ENCODE measurements at places on chromosomes 11 and 22.

DNA sequence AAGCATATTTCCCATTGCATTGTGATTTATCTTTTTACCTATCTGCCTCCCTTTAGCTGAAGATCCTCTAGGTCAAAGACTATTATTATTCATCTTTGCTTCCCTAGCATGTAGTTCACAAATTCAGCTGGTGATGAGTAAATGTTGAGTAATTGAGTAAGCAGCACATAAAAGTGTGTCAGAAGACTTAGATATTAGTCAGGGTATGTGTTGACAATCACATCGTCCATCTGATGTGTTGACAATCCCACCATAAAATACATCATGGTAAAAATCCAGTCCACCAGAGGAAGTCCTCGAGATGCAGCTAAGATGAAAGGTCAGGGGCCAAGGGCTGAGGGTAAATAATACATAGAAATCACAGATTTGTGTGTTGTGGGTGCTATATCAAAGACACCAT, 22.9 kb upstream of the ABTB2 start:
- DNase-seq = no peak

- no peak for DNase-seq
These were observed 16.7 kb downstream of the TBCEL start for GRCh38 chr11:121040614-121041002.

DNA sequence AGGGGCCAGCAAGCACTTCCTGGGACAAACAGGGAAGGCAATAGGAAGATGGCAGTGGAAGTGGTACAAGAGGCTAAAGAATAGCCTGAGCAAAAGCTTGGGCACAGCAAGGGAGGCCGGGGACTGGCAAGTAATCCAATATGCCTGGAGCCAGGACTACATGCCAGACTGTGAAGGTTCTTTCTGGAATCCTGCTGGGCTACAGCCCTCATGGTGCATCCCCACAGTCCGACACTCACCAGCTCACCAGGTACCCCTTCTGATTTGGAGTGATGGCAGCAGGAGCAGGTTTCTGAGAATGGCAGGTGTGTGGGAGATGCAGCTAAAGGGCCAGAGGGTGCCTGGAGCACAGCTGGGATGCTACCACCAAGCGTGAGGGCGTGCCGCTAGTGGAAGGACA, 32.2 kb upstream of the POGLUT3 start:
- DNase-seq = no peak

DNA sequence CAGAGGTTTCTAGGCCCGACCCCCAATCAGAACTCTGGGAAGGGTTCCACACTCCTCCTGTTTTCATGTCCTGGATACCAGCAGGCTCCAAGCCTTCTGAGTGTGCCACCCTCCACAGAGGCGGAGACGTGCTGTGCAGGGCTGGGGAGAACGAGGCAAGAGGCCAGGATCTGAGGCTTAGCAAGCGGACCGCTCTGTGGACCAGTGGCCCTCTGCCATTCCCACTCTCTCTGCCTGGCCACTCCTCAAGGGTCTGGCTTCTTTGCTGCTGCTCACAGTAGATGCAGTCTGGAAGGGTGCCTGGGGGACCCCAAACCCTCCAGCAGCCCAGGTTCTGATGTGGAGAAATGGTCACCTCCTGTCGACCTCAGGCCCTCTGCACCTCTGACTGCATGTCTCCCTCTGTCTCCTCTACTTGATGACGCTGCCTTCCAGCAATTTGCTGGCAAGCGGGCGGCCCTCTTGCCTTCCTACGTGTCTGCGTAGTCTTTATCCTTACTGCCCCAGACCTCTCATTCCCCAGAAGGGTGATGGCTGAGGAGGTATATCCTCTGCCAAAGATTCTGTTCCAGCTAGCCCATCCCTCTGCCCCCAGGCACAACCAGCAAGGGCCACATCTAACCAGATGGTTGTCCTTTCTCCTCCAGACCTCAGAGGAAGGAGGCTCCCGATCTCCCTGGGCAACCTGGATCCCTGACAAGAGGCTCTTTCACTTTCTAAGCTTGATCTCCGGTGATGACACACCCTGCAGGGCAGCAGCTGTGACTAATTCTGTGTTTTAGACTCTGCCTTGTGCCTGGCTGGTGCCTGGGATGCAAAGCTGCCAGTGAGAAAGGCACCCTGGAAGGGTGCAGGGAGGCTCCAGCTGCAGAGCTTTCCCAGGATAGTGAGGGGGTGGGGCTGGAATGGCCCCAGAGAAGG, 87.3 kb downstream of the NAT10 start:
- DNase-seq = no peak

DNA sequence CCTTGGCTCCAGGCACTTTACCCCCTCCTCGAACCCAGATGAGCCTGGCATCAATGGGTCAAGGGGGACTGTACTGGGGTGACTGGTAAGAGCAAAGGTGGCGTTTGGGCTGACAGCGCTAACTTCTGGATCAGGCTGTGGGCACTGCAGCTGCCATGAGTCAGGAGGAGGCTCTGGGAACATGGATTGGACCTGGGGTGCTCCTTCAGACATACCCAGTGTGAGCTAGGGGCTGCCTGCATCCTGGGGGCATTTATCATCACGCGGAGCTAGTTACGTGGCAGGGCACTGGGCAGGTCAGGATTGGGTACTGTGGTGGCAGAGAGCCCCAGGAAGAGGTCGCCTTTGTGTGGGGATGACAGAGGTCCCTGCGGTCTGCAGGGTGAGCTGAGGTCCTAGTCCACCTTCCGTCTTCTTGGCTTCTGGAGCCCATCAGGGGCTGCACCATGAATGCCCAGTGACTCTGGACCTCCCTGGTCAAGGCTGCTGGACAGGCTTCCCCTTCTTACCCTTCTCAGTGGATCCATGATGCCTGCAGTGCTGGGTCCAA, 13.1 kb downstream of the GRIK4 start:
- DNase-seq = no peak

DNA sequence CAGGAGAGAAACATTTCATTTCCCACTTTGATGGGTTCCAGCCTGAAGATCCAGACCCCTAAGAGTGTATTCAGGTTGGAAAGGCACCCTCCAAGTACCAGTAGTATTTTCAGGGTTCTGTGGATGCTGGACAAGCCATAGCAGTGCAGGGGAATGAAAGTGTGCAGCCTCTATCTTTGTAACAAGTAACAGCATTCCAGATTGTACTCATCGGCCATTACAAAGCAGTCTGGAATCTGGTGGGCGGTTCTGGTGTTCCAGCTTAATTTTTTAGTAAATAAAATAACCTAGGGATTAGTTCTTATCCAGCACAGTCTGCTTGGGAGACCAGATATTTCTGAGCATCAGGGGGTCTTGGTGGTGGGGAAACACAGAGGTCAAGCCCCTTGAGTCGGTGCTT, 22.6 kb downstream of the APLNR start:
- DNase-seq = no peak

DNA sequence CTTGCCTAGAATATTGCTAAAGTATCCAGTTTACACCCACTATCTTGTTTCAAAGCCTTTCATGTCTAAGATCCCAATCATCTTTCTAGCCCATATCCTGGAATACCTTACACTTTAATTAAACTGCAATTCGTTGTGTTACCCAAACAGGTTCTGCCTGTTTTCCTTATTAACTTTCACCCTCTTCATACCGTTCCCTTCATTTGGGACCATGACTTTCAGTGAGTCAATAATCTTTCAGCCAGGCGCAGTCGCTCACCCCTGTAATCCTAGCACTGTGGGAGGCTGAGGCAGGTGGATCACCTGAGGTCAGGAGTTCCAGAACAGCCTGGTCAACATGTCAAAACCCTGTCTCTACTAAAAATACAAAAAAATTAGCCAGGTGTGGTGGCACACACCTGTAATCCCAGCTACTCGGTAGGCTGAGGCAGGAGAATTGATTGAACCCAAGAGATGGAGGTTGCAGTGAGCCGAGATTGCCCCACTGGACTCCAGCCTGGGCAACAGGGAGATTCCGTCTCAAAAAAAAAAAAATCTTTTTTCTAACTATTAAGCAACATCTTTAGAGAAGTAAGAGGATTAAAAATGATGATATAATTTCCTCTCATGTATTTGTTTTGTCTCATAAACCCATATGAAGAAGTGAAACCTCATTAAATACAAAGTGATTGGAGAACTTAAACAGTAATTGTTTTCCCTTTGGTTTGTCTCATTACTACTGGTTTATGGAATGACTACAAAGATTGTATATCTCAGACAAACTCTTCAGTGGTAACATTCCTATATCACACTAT, 20.7 kb downstream of the DMC1 start:
- no peak for DNase-seq

- no peak for DNase-seq
These were observed 49.9 kb upstream of the GRK3 start for GRCh38 chr22:25514436-25515180.

DNA sequence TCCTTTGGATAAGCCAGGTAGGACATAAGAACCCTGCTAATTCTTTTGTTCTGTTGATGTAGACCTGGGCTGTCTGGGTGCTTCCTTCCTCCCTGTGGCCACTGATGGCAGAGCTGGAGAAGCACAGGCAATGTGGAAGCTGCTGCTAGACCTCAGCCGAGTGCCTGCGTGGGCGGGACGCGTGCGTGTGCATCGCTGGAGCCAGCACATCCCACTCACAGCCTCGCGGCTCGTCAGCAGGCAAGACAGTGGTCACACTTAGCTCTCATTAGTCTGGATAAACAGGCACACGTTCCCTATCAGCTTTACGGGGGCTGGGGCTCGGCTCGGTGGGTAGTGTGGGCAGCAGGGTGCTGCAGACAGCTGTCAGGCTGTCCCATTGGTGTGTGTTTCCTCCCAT, 155.7 kb downstream of the GRIK4 start:
- no peak for DNase-seq

DNA sequence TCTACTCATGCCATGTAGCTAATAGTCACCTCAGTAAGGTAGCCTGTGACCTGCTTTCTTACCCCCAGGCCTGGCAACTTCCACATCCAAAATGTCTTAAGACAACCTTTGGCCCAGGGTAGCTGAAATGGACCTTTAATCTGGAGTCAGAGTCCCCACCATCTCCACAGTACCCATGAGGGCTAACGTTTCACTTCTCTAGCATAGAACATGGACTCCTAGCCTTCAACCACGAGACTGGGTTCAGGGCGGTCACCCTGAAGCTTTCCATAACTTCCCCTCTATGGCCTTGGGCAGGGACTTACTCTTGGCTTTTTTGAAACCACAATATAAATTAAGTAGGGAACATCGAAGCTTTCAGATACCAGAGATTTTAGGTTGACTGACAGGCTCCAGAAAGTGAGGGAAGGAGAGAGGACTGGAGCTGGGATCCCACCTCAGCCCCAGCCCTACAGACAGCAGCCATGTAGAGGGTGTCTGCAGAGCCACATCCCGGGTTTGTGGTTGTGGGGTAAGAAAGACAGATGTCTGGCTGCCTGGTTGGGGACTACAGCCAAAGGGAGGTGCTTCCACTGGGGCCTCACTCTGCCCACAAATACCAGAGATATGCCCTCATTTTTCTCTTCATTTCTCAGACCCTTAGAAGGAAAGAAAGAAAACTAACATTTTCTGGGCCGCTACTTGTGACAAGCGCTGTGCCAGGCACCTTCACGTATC, 2.6 kb downstream of the TBC1D10A start:
- DNase-seq = no peak

- DNase-seq = no peak
These were observed 554.7 kb downstream of the MIAT start for GRCh38 chr22:27212102-27212501.

DNA sequence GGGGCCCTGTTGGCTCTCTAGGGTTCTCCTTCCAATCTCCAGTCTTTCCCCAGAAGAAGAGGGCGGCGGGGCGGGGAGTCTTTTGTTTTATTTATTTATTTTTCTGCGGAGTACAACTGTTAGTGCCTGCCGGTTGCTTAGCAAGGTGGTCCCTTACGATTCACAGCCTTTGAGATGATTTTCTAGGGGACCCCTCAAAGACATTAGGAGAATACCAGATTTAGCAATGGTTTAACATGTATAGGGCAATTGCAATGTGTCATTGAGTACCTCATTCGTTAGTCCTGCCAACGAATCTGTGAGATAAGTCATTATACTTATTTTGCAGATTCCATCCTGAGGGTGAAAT, 307 bp upstream of the MRPL16 start:
- DNase-seq = no peak

GRCh38 chr11:128498721-128499245, 88.6 kb downstream of the ETS1 start:
- no peak for DNase-seq

DNA sequence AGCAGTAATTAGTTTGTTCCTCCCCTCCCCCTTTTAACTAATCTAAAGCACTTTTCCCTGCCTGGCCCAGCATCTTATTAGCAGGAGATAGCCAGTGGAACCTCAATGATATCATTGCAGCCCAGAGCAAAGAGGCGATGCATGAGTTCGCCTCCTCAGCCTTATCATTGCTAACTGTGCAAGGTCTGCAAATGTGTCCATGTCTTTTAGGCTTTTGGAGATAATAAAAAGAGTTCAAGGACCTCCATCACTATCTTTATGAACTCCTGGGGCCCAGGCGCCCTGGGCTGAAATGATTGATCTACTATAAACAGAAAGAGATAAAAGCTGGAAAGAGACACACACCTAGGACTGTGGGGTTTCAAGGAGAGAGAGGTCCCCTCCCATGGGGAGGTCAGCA, 124.2 kb upstream of the TBCEL start:
- DNase-seq = no peak

DNA sequence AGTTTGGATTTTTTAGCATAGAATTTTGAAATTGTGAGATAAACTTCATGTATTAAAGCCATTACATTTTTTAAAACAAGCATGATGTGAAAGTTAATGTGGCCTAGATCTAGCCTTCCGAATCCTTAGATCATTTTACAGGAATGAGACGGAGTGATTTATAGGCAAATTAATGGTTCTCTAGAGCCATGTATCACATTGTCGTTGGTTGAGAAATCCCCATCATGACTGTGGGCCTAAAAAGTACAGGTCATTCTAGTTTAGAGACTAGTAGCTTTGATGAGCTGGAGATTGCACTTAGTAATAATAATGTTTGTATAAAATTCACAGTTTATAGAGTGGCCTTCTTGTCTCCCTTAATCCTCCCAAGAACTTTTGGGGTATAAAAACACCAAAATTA, 7.1 kb downstream of the EWSR1 start:
- no peak for DNase-seq

- no peak for DNase-seq
These were observed 84.3 kb downstream of the MSANTD4 start for GRCh38 chr11:105937738-105938137.

GRCh38 chr11:95453616-95454171, 222.7 kb upstream of the SESN3 start:
- DNase-seq = no peak

- no peak for DNase-seq
These were observed 15.2 kb downstream of the TANGO2 start for GRCh38 chr22:20036084-20036482.

DNA sequence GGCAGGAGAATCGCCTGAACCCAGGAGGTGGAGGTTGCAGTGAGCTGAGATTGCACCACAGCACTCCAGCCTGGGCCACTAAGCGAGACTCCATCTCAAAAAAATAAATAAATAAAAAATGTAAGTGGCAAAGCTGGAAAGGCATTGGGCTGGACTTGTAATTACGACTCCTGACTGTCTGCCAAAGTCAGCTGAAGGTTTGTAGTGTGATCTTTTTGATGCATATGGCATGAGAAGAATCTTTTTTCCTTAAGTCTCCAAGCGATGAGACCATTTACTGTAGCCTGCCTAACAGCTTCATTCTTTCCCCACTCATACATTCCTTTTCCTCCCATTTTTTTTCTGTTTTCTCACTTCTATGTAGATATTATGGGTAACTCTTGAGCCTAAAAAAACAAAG, 24.8 kb downstream of the CTNND1 start:
- no peak for DNase-seq
